ENCODE measurements at places on chromosomes 3 and 15.
A peak's percentile ranks its signal among the peaks of the same experiment; 100 is the strongest.

GRCh38 chr3:113097960-113098447 lies 107.2 kb downstream of the GTPBP8 start:
- no peak for DNase-seq

GRCh38 chr3:9008550-9009255 lies 45.4 kb upstream of the RAD18 start:
- DNase-seq: no peak

DNA sequence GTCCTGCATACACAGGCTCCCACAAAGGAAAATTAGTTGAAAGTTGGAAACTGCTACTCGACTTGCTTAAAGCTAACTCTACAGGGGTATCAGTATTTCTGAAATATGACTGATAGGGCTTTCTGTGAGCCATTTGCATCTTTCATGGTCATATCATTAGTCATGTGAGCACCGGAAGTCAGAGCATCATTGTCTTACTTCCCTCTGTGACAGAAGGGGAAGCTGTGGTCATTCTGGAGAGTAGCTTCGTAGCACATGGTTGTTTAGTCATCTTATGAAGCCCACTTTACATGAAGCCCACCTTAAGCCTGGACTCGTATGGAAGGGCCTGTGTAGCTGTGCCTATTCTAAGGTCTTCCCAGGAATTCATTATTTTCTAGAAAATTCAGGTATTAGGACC lies 69.0 kb downstream of the COL6A5 start:
- no peak for DNase-seq

- DNase-seq: no peak
Observed at GRCh38 chr3:171678971-171679492, 131.3 kb downstream of the PLD1 start.

DNA sequence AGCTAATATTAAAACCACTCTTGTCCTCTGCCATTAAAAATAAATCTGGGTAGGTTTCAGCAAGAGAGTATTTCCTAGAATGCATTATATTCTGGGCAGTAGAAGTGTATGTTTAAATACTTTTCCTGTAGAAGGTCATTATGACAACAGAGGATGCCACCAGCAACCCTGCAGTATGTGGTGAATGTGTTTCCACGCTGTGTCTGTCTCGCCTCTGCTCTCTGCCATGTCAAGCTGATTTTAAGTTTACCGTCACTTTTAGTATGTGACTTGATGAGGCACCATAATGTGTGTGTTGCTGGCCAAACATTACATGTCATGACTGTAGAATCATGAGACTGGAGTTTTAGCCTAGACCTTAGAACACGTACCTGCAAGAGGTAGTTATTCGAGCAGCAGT lies 211.2 kb downstream of the LPP start:
- no peak for DNase-seq

DNA sequence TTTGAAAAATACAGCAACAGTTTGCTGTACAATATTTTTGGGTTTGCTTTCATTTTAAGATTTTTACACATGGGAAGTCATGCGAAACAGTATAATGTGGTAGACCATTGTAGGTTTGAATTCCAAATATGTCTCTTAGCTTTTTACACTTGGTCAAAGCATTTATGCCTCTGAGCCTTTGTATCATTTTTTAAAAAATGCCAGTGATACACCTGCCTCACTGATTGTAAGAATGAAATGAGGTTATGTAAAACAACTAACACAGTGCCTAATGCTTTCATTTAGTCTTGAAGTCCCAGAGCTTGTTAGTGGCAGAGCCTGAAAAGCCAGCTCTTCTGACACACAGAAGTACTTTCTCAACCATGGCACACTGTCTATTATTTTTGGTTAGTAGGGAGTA lies 202.0 kb downstream of the UBE2E2 start:
- DNase-seq: no peak

DNA sequence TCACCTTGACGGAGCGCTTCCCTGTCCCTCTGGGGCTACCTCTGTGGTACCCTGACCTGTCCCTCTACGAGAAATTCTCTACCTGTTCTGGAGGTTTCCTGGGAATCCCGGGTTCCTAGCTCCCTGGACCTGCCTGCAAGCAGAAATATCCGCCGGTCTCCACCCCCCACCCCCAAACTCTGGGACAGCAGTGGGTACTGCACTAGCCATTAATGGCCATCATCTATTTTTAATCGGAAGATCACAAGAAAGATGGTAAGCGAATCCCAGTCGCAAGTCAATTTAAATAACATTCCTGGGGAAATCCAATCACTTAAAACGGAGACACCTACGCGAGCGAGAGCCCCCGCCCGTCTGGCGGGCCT lies 429 bp upstream of the C3orf80 start:
- no peak for DNase-seq

- no peak for DNase-seq
Observed at GRCh38 chr3:42202217-42202865, 63.6 kb downstream of the CCK start.

DNA sequence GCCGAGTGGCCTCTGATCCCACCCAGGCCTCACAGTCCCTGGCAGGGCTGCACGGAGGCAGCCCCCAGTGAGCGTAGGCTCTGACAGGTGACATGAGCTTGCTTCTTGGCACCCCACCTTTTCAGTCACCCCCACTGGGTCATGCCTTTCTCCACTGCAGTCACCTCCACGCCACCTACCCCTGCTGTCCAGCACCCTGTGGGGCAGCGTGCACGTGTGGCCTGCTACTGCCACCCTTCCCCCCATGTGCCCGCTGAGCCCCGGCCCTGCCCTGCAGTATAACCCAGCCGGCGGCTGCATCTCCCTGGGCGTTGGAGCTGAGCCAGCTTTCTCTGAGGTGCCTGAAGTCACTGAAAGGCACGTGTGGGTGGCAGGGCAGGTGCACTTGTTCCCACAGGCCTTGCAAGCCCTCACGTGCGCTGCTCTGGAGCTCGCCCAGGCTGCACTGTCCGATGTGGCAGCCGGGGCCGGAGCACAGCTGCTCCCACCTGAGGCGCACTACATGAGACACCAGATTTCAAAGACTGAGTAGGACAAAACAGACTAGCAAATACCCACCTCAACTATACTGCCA lies 65.6 kb downstream of the NIPA2 start:
- DNase-seq: no peak

- DNase-seq: no peak
Observed at GRCh38 chr15:25796395-25796794, 66.7 kb downstream of the ATP10A start.

GRCh38 chr15:90001062-90001682 lies at the start of gene ZNF710:
Gene ZNF710, plus strand, starts transcription at chr15:90001324. Its CDS starts 65,814 bp downstream, at chr15:90067138.
- peak; percentile 16 for DNase-seq

GRCh38 chr15:86850939-86851338 lies 771.3 kb downstream of the AGBL1 start:
- no peak for DNase-seq

- DNase-seq: no peak
Observed at GRCh38 chr3:102189956-102190723, 244.7 kb upstream of the ZPLD1 start.
